Left colon (tissue), 2 donors: ENCODE measurements at places on chromosomes 12 and 14.
A peak's percentile ranks its signal among the peaks of the same experiment; 100 is the strongest.

- DNase-seq = no peak
Measured at GRCh38 chr14:24307156-24307574, 612 bp downstream of the CIDEB start.

GRCh38 chr14:104731320-104732294 lies 7.6 kb downstream of the ADSS1 start:
- DNase-seq = no peak

GRCh38 chr14:78446807-78447206 lies 276.6 kb downstream of the NRXN3 start:
- DNase-seq = no peak

DNA sequence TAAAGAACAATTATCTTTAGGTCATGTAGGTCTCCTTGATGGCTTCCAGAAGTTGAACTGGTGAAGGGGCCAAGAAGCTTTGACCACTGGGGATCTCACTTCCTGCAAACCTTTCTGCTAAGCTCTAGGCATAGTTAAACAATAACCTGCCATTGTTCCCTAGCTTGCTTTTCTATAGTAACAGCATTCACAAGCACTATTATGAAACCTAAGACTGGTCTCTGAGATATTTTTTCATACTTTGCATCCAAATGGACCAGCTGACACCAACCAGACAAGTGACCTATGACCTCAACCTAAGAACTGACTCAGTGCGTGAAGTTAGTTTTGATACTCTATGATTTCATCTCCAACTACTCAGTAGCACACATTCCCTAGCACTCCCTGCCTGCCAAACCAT lies 129.1 kb downstream of the PTPRB start:
- no peak for DNase-seq

GRCh38 chr12:89781946-89782550 lies 73.4 kb upstream of the ATP2B1 start:
- no peak for DNase-seq

GRCh38 chr12:82647853-82648252 lies 38.9 kb upstream of the TMTC2 start:
- DNase-seq = no peak

DNA sequence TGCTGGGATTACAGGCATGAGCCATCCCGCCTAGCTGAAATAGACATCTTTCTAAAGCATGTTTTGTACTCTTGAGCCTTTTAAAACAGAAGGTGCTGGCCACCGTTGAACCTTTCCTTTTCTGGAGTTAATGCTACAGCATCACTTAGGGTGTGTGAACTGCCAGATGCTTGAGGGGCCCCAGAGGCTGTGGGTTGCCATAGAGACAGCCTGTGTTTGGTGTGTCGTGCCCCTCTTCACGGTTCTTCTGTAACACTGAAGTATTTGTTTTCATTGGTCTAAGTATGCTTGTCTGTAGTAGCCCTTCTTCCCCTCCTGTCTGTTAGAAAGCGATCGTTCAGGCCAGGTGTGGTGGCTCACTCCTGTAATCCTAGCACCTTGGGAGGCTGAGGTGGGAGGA lies 30.8 kb downstream of the PLEKHG3 start:
- DNase-seq = no peak

GRCh38 chr12:58720421-58720820 lies 199.9 kb downstream of the LRIG3 start:
- no peak for DNase-seq

- DNase-seq = peak; percentile 15
Measured at GRCh38 chr14:100773331-100774163, 46.9 kb downstream of the DLK1 start.

DNA sequence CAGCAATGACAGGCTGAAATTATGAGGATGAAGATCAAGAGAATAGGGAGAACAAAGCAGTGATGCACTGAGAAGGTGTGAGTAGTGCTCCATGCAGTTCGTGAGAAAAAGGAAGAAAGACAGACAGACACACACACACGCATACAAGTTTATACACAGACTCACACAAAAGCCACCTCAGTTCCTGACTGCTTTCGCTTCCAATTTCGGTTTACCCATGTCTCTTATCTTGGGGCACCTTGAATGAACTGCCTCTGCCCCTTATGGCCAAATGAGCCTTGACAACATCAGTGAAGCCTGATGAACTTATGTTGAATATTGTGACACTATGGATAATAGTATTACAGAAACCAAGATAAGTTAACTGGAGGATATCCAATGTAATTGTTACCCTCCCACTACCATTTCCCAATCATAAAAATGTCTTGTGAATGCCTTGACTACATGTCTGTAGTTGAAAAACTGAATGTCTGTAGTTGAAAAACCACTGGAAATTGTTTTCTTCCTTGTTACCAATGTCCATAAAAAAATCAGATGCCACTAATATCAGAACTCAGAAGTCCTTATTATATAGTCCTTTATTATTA lies 380.4 kb upstream of the DDHD1 start:
- DNase-seq = no peak

GRCh38 chr12:82793751-82794281 lies 107.1 kb downstream of the TMTC2 start:
- DNase-seq = no peak

GRCh38 chr12:42568952-42569915 lies 20.3 kb downstream of the PRICKLE1 start:
- DNase-seq = no peak

- no peak for DNase-seq
Measured at GRCh38 chr12:42932936-42933335, 343.4 kb upstream of the PRICKLE1 start.

DNA sequence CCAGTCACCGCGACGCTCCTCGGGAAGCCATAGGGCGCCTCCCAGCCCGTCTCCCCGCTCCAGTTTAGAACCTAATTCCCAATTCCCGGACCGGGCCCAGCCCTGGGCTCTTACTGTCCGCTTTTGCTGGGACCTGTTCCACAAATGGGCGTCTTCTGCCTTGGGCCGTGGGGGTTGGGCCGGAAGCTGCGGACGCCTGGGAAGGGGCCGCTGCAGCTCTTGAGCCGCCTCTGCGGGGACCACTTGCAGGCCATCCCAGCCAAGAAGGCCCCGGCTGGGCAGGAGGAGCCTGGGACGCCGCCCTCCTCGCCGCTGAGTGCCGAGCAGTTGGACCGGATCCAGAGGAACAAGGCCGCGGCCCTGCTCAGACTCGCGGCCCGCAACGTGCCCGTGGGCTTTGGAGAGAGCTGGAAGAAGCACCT lies 797 bp downstream of the UNG start:
- DNase-seq = no peak

- no peak for DNase-seq
Measured at GRCh38 chr12:25189656-25190055, 5.3 kb downstream of the DNAI7 start.

- DNase-seq = no peak
Measured at GRCh38 chr12:106918746-106919145, 37.0 kb upstream of the TMEM263 start.

GRCh38 chr12:68113644-68114043 lies 45.9 kb downstream of the IFNG start:
- DNase-seq = no peak
